ENCODE measurements at places on chromosomes 3 and 15. TPM values are rescaled to one million over a fixed set of nuclear protein-coding genes. Genes with fewer than 3 reads are reported as not detected.

MESP2 gene
- total RNA-seq: not detected

MKRN2OS gene
- not detected for total RNA-seq

AGBL1 gene
- total RNA-seq: 1.2 TPM

GOLGA6B gene
- total RNA-seq: not detected

COLQ gene
- total RNA-seq: 1.6 TPM

NMNAT3 gene
- 6.9 TPM for total RNA-seq

ROBO1 gene
- total RNA-seq: 296 TPM

LOXL1 gene
- 2.4 TPM for total RNA-seq

SSR3 gene
- 115 TPM for total RNA-seq

CADPS gene
- total RNA-seq: 270 TPM

COPG1 gene
- 137 TPM for total RNA-seq

IGSF11 gene
- total RNA-seq: 10.2 TPM

CCDC33 gene
- 0.41 TPM for total RNA-seq

GRCh38 chr3:44066806-44067205 lies 174.9 kb upstream of the TOPAZ1 start:
- no peak for DNase-seq

- DNase-seq: no peak
Measured at GRCh38 chr3:195692781-195693427, 27.9 kb upstream of the MUC20 start.

DNA sequence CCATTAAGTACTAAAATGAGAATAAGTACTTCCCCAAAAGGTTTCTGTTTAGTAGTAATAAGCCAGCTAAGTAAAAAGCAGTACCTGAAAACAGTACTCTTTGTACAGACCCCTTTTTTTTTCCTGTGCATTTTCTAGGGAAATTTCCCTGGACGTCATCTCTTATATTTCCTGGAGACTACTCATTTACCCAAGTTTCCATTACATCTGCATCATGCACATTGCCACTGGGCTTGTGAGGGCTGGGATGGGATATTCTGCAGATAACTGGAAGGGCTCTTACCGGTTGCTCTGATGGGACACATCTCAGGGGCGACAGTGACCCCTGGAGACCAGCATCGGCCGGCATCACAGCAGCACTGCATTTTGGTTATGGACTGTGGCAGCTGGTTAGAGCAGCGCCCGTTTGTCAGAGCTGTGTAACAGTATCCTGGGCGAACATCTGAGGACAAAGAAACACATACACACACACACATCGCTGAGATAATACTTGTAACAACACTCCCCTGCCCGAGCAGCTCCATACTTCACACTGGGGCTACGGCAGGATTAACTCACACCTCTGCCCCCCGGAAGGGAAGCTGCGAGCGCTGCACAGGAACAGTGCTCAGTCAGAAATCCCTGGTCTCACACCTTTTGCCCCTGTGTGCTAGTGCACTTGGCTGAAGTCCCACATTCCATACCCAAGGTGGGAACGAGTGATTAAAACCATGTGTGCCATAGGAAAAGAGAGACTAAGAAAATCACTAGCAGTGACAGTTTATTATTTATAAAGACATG lies 124.9 kb downstream of the FBN1 start:
- DNase-seq: no peak

GRCh38 chr3:42120866-42121265 lies 29.7 kb downstream of the TRAK1 start:
- DNase-seq: no peak

DNA sequence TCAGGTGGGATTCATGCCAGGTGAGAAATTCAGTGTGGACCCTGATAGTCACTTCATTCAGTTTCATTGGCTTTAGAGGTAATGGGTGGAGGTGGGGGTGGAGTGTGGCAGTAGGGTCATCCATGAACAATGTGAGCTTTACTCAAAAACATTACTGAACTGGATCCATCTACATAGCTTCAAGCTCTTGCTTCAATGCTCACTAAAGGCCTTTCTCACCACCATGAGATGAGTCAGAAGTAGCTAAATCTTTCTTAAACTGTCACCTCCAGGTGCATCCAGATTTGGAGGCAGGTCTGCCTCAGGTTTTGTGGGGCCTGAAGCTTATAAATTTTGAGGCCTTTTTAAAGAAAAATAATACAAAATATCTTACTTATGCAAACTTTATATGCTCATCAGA lies 363.6 kb downstream of the CHST2 start:
- DNase-seq: no peak

DNA sequence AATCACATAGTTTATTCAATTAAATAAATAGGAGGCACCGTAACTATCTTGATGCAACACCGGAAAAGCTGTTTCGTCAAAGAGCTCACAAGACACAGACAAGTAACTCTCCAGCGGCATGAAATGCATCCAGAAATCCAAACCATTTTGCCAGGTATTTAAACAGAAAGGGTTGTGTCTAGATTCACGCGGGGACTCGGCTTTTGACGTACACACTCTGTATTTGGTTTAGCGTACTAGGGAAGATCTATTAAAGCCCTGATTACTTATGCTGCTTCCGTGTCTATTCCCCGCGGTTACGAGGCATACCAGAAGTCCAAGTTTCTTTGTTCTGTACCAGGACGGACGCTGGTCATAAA lies 718 bp downstream of the BNIP2 start:
- no peak for DNase-seq

GRCh38 chr3:111926266-111926676 lies 52.6 kb upstream of the ABHD10 start:
- no peak for DNase-seq

GRCh38 chr3:32455609-32456428 lies 46.8 kb downstream of the CMTM6 start:
- DNase-seq: no peak

DNA sequence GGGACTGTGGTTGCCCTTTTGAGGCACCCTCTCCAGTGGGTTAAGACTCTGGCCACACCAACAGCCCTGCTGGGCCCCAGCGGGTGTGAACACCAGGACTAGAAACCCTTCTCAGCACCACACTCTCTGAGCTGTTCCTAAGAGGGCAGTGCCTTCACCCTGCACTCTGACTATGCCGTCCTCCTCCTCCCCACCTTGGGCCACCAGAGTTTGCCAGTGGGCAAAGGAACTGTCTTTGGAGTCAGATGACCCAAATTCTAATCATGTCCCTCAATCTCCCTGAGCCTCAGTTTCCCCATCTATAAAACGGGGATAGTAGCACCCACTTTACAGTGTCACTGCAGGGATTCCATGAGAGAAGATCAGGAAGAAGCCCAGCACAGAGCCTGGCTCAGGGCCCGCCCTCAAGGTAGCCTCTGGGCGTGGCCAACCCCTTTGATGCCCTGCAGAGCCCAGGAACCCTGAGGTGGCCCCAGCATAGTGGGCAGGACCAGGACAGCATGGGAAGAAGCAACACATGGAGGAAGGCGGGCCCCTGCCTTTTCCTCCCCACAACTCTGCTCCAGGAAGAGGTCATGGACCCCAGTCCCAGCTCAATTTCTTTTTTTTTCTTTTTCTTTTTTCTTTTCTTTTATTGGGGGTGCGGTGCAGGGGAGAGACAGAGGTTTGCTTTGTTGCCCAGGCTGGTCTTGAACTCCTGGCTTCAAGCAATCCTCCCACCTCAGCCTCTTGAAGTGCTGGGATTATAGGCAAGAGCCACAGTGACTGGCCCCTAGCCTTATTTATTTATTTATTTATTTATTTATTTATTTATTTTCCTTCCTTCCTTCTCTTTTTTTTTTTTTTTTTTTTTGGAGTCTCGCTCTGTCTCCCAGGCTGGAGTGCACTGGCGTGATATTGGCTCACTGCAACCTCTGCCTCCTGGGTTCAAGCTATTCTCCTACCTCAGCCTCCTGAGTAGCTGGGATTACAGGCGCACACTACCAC lies 115.7 kb upstream of the LINGO1 start:
- DNase-seq: no peak

DNA sequence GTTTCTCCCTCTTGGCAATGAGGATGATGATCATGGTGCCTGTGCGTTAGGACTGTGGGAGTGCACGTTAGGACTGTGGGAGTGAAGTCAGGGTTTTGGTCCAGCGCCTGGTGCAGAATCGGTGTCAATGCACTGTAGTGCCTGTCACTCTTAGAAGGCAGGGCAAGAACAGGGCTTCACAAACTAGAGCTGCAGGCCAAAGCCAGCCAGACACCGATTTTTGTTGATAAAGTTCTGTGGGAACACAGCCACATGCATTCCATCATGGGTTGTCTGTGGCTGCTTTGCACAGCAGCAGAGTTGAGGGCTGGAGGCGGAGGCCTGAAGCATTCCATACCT lies 32.6 kb upstream of the NR2C2 start:
- no peak for DNase-seq

- DNase-seq: no peak
Measured at GRCh38 chr15:65525622-65526021, 4.6 kb upstream of the HACD3 start.

- DNase-seq: no peak
Measured at GRCh38 chr15:69554279-69554961, 101.8 kb downstream of the RPLP1 start.

- DNase-seq: no peak
Measured at GRCh38 chr3:147407114-147407497, 763 bp upstream of the ZIC4 start.

DNA sequence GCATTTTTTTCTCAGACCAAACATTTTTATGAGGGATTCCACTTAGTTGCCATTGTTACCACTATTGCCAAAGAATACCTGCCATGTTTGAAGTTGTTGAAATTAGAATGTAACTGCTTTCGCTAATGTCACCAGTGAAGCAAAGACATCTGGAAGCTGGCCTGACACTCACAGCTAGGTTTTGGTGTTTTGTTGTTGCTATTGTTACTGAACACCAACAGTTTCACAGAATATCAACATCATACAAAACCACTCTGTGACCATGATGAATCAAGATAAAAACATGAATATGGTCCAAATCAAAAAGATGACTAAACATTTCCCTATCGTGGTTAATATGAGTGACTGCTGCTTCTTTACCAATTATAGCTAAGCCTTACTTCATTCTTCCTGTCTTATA lies 6.9 kb upstream of the CFAP20DC start:
- DNase-seq: no peak

GRCh38 chr3:112904786-112905185 lies 58.1 kb upstream of the CD200R1L start:
- no peak for DNase-seq

GRCh38 chr15:45139770-45140169 lies 10.0 kb downstream of the DUOX1 start:
- no peak for DNase-seq

GRCh38 chr3:75951941-75952340 lies 166.6 kb upstream of the ZNF717 start:
- DNase-seq: no peak

DNA sequence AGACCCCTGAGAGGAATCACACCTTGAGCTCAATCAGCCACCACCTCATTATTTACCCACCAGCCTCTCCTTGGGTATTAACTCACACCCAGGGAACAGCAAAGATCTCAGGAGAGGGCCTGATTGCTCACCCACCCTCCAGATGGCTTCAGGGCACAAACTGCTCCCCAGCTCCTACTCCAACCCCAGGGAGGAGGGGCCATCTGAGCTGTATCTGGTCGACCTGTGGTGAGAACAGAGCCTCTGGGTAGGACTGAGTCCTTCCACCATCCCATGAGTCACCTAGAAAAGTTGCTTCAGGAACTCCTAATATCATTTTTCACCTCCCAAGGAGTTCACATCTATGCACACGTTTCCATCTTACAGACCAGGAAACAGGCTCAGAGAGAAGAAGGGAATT lies 44.8 kb upstream of the HES1 start:
- DNase-seq: no peak

- DNase-seq: no peak
Measured at GRCh38 chr3:34000301-34000700, 201.9 kb downstream of the PDCD6IP start.

DNA sequence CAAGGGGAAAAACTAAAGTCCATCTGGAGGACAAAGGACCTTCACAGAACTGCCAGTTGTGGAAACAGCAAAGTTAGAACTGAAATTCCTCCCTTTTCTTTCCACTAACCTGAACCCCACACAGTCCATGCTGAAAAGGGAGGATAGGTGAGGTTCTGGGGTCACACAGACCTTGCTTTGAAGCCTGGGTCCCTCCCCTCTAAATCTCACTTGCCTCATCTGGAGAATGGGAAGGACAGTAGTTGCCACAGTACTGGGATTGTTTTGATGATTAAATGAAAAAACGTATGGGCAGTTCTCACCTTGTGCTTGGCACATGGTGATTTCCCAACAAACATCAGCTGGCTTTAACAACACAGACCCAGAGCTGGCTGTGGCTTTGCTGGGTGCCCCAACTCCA lies 166.4 kb upstream of the LRIG1 start:
- DNase-seq: no peak

DNA sequence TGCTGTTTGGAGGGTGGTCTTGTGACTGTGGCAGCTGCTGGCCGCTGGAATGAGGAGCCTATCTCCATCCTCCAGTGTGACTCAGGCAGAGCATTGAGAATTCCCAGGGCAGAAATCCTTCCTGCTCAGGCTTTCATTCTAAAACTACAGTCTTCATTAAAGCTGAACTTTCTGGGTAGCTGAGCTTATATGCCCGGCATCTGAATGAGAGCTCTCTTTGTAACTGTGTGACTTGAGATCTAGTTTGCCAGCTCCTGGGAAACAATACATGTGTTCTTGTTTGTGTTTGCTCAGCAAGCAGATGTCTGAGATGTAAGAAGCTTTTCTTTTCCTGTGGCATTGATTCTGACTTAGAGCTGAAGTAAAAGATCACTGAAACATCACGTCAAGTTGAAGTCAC lies 22.4 kb downstream of the RLBP1 start:
- peak; percentile 43 for DNase-seq

DNA sequence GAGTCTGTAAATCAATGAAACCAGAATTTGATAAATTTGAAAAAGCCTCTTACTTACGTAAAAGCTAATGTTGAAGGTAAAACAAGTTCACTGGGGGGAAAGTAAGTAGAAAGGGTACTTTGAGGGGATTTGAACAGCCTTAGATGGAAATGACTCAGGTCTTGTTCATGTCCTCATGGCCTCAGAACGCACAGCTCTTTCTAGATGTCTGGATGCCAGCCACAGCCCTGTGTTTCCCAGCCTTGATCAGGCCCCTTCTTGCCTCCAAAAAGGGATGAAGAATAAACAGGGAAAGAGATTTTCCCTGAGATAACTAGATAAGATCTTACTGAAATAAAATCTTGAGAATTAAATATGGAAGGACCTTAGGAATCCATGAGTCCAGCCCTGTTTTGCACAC lies 237.1 kb upstream of the GOLGA6L4 start:
- no peak for DNase-seq

- DNase-seq: no peak
Measured at GRCh38 chr3:49668414-49668797, 5.7 kb upstream of the APEH start.

Data from frontal cortex (tissue), 4 donors.